ENCODE measurements at places on chromosomes 1 and 21. TPM values are rescaled to one million over a fixed set of nuclear protein-coding genes. Genes with fewer than 3 reads are reported as not detected.

ST6GALNAC5 gene
- total RNA-seq, result not detected

TAS1R1 gene
- not detected for total RNA-seq

DNA sequence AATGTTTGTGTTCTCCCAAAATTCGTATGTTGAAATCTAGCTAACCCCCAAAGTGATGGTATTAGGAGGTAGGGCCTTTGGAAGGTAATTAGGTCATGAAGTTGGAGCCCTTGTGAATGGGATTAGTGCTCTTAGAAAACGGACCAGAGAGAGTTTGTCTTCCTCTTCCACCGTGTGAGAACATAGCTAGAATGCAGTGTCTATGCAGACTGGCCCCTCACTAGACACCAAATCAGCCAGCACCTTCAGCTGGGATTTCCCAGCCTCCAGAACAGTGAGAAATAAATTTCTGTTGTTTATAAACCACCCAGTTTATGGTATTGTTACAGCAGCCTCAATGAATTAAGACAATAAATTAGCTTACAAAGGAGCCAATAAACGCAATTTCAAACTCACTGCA is 58.0 kb downstream of the KIAA0319L start:
- no peak for DNase-seq

PSEN2 gene
- total RNA-seq, result 10.5 TPM

GRCh38 chr1:26075421-26076144 is 8.2 kb upstream of the TRIM63 start:
- no peak for DNase-seq

DNA sequence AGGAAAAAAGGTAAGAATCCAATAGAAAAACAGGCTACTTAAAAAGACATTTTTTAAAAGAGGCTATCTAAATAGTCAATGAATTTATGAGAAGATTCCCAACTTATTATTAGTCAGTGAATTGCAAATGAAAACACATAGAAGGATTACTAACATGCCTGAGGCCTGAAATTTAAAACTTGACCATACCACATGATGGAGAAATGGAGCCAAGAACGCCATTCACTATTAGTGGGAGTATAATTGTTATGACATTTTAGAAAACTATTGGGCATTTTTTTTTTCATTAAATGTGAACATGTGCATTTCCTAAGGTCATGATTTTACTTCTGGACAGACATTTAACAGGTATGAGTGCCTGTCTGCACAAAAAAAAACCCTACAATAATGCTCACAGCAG is 24.8 kb upstream of the OR2B11 start:
- no peak for DNase-seq

- DNase-seq, result no peak
Observed at GRCh38 chr1:182457844-182458243, 7.9 kb downstream of the RGSL1 start.
